ENCODE measurements at places on chromosomes 5 and 9.

DNA sequence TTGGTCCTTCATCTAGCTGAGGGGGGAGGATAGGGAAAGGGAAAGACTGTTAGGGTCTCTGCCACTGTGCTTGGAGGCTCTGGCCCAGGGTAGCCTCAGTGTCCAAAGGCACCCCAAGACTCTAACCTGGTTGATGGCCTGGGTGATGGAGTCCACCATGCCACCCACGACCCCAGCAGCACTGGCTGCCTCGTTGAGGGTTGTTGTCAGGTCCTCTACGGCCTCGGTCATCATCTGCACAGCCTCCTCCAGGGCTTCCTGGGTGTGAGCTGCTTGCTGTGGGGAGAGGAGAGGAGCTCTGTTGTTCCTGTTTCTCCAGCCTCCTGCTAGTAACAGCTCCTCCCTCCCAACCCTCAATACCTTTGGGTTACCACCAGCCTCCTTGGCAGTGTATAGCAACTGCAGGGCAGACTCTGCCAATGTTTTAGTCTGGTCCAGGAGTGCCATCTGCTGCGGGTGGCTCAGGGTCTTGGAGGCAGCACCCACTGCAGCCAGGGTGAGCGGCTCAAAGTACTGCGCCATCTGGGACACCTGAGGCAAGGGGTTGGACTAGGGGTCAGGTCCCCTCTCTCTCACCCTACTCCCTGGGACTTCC lies 16.2 kb upstream of the TPM2 start:
- no peak for DNase-seq

DNA sequence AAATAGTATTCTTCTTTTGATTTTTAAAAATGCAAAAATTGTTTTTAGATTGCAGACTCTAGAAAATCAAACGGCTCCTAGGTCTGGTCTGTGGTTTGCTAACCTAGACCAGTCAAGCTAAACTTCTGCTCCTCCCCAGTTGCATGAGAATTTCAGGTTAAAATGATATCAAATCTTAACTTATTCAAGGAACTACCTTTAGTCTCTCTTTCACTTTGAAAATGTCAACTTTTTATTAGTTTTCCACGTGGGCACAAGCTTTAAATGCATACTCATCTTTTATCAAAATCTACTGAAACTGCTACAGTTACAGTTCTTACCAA lies 8.8 kb downstream of the CAMK4 start:
- DNase-seq = no peak

DNA sequence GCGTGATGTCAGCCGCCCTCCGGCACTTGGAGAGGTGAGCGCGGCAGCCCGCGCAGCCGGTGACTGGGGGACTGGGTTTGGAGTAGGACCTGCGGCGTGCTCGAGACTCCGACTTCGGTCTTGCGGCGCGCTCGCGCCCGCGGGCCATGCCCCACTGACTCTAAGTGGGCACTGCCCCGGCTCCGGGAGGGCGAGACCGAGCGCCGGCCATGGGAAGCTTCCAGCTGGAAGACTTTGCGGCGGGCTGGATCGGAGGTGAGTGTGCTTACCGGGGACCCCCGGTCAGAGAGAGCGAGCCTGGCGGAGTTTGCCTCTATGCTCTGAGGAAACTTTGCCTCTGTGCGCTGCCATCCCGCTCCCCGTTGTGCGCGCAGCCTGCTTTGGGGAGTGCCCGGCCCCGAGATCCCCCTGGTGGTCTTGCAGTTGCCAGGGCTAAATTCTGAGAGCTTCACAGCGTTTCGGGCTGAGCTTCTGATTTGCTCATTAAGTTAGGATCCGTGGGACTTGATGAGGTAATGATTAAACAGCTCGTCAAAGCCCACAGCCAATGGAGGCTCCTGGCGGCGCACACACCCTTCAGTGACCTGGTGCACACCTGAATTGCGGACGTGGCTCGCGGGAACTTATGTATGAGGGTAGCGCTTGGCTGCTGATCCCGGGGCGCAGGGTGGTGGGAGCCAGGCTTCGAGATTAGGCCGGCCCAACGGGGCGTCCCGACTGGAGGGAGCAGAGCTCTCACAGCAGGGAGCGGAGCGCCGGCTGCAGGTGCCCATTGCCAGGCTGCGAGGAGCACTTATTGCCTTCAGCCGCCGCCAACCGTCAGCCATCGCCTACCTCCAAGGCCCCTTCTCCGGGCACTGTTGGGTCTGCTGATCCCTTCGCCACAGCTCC lies at the start of gene SLC25A48:
TSS of gene SLC25A48 (plus strand) at position 25 of the 891 bp plus-strand sequence. CDS start at position 210, 185 bp downstream.
- DNase-seq = peak; percentile 88

DNA sequence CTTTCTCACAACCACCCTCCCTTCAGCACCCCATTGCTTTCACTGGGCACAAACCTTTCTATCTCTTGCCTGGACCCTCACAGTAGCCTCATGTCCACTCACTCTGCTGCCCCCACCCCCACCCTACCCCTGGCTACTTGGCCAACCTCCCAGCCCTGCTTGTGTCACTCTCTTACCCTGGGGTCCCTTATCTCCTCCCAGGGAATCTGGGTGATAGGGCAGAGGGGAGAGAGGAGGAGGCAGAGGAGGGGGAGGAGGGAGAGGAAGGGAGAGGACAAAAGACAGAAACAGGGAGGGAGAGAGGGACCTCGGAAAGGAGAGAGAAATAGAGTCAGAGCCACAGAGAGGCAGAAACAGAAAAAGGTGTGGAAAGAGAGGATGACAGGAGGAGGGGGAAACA lies 25.0 kb upstream of the KIF12 start:
- DNase-seq = no peak

GRCh38 chr9:131394464-131395156 lies 724 bp downstream of the PRRC2B start:
- DNase-seq = peak; percentile 69

GRCh38 chr5:62340392-62340791 lies 34.4 kb downstream of the KIF2A start:
- no peak for DNase-seq

DNA sequence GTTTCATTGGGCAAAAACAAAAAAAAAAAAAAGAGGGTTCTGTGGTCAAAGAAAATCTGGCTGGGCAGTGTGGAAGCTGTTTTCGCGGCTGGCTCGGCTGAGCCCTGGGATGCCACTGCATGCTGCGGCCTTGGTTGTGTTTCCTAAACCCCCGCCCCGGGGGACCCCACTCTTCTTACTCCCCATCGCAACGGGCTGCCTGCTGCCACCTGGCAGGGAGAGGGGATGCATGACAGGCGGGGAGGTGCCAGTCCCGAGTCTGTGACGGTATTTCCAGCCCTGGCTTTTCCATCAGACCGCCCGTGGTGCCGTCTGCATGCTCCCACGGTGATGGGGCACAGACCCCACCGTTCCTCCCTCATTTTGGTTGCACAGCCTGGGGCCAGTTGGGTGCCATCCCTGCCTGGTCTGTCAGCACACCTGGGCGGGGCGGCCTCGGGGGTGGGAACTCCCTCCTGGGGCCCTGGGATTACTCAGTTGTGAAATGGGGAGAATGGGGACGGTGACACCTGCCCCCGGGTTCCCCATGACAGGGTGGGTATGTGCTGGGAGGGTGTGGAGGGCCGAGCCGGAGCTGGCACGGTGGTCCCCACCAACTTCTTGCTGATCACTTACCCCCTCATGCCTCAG lies 101.0 kb downstream of the RXRA start:
- DNase-seq = no peak

GRCh38 chr9:89135591-89136166 lies 42.9 kb downstream of the SHC3 start:
- no peak for DNase-seq

DNA sequence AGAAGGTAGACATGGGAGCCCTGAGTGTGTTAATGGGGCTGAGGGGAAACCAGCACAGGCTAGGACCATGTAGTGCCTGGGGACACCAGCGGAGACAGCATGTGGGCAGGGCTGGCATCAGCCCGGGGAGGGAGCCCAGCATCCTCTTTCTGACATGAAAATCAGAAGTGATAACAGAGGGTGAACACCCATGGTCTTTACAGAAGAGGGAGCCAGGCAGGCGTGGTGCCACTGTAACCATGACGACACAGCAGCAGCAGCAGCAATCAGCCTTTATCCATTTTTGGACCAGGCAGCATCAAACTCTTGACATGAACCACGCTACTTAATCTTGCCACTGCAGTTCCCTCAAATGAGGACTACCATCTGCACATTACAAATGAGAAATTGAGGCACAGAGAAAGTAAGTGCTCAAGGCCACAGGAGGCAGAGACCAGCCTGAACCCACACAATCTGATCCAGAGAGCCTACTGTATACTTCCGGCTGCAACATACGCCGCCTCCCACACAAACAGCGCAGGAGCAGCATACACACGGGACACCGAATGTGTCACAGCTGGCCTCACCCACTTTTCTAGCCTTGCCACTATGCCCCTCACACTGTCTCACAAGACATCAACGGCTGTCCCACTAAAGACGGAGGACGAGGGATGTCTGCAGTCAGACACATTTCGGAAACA lies 23.8 kb downstream of the CAMSAP1 start:
- no peak for DNase-seq

DNA sequence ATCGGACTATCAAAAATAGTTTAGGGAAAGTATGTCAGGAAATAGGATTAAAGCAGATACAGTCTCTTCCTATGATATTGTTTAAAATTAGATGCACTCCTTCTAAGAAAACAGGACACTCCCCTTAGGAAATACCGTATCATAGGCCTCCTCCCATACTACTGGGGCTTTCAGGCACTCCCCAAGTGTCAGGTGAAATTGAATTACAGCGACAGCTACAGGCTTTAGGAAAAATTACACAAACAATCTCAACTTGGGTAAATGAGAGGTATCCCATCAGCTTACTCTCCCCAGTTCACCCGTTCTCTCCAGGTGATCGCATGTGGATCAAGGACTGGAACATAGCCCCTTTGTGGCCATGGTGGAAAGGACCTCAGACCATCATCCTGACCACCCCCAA lies 110.4 kb upstream of the EPB41L4A start:
- DNase-seq = no peak

- peak; percentile 77 for DNase-seq
Observed at GRCh38 chr9:95771556-95772246, 103.8 kb upstream of the ERCC6L2 start.

- no peak for DNase-seq
Observed at GRCh38 chr5:1035421-1036405, 27.1 kb downstream of the NKD2 start.

DNA sequence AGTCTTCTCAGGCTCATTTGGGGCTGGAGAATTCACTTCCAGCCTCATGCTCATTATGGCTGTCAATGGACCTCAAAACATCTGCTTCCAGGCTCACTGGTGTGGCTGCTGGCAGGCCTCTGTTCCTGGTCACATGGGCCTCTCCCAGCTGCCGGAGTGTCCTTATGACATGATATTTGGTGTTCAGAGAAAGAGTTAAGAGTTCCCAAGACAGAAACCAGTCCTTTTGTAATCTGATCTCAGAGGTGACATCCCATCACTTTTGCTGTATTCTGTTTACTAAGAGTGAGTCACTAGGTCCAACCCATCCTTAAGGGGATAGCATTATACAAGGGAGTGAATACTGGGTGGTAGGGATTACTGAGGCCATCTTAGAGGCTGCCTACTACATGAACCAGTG lies 104.6 kb downstream of the CACNA1B start:
- peak; percentile 21 for DNase-seq

- DNase-seq = no peak
Observed at GRCh38 chr9:98538626-98539031, 170.1 kb downstream of the GABBR2 start.

DNA sequence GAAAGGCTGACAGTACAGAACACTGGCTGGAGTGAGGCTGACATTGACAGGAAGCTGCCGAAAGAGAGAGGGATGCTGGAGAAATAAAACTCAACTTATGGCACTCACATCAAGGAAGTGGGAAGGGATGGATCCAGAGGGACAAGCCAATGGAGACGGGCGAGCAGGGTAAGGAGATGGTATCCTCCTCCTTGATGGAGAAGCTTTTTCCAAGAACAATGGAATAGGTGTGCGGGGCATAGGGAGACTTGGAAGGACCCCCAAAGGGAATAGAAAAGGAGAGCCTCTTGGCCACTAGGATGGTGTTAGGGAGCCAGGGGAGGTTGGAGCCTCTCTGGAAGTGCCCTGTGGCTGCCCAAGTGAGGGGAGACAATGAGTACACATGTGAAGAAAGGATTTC lies 58.4 kb upstream of the GRHPR start:
- DNase-seq = no peak

DNA sequence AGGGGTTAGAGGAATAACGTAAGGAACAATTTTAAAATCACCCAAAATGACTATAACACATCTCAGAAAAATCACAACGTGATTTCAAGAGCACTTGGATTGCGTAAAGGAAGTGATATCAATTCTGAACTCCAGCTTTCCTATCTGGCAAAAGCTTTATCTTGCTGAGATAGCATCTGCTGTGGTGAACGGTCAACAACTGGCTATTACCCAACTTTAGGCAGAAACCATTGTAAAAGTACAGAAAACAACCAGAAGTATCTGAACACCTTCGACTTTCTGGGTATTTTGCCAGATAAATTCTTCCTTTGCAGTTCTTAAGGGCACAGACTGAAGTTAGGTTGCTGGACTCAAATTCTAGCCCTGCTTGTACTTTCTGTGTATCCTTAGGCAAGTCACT lies 9.2 kb downstream of the ABLIM3 start:
- DNase-seq = no peak

DNA sequence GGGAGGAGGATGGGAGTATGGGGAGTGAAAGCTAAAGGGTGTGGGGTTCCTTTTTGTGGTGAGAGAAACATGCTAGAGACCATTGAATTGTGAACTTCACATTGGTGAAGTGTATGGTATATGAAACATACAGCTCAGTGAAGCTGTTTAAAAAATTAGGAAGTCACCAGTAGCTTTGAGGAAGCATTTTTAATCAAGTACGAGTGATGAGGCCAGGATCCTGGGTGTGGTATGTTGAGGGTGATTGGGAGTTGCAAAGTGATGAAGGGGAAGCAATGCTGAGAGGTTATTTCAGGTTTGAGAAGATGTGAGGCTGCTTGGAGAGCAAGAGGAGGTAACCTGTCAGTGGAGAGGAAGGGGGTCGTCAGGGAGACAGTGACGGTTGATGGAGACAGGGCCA lies 22.7 kb upstream of the CLK4 start:
- DNase-seq = no peak

- DNase-seq = no peak
Observed at GRCh38 chr5:140574165-140574564, 9.5 kb downstream of the SLC35A4 start.

DNA sequence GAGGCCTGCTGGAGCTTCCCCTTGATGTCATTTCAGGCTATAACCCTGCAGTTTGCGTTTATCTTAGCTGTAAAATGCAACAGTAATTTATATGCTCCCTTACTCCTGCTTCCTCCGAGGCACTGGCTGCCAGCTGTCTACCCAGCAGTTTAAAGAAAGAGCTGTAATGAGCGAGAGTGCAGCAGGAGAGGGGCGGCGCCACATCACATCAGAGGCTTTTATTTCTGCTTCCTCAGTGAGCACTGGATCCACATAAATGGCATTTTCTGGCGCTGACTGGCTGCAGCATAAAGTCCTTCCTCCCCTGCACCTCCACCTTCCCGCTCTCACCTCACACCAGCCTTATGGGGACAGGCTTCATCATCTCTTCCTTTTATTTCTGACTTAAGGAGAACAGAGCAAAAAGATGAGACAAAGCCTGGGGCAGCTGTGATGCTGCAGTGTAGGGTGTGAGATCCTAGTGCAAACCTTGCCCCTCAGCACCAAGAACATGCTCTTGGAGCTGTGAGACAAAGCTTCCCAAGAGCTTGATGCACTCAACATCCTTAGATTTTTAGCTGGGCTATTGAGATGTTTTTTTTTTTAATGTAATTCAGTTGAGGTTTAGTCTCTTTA lies 829.6 kb upstream of the ZNF608 start:
- DNase-seq = peak; percentile 69

- DNase-seq = no peak
Observed at GRCh38 chr5:138582959-138583358, 7.8 kb upstream of the HSPA9 start.
